AG09319 (cell line): ENCODE measurements at places on chromosomes 16 and 17.

GRCh38 chr17:76371656-76372628, 12.5 kb upstream of the SPHK1 start:
- DNase-seq, result peak; percentile 74

DNA sequence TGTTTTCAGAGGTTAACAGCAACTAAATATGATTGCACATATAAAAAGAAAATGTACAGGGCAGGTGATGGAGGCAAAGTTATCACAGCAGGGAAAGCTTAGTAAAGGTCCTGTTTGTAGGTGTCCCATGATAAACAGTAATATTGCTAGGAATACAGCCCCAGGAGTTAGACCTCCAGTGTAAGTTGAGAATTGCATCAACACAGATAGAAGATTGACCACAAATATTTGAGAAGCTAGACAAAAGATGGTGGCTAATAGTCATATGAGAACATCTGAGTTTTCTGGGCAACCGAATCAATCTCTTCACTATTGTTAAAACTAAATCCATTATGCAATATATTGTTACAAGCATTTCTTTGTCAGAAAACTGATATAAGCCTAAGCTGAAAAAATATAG, 152.6 kb downstream of the CDH11 start:
- DNase-seq, result no peak

DNA sequence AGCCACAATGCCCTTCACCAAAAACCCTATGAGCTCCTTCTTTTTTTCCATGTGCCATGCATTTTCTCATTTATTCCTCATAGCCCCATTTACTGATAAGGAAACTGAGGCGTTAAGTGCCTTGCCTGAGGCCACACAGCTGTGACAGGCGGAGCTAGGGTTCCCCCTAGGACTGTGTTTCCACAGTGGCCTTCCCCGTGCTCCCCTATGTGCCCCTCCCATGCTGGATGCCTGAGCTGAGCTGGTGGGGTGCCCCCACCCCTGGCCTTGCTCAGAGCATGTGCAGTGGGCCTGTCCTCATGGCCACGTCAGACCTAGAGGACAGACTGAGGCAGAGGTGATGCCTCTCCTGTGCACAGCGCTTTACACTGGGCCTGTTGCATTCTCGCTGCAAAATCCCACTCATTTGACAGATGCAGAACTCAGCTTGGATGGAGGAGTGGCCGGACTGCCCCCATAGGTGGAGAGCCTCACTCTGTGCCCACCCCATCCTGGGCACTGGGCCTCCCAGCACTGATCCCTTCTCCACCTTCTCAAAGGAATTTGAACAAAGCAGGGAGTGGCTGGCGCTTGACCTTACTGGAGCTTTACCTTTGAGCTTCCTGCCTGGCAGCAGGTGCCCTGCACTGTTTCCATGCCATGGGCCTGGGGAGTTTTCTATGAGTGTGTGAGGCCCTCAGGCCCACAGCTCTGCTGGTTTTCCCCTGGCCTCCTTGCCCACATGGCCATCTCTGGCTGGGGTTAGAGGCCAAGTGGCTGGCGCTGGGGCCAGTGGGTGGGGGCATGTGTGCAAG, 2.6 kb downstream of the MAP2K3 start:
- no peak for DNase-seq

DNA sequence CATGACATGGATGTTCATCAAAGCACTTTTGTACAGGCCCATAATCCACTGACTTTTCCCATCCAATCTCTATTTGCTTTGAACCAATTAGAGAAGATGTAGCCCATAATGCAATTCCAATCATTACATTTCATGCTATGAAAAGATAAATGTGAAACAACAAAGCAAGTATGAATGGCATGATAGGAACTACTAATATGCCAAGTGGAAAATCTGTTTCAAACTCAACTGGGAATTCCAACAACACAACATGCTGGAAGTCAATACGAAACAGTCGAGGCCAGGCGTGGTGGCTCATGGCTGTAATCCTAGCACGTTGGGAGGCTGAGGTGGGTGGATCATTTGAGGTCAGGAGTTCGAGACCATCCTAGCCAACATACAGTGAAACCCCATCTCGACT, 39.6 kb upstream of the TMEM97 start:
- DNase-seq, result no peak

GRCh38 chr17:65190467-65191097, 53.4 kb downstream of the RGS9 start:
- no peak for DNase-seq

DNA sequence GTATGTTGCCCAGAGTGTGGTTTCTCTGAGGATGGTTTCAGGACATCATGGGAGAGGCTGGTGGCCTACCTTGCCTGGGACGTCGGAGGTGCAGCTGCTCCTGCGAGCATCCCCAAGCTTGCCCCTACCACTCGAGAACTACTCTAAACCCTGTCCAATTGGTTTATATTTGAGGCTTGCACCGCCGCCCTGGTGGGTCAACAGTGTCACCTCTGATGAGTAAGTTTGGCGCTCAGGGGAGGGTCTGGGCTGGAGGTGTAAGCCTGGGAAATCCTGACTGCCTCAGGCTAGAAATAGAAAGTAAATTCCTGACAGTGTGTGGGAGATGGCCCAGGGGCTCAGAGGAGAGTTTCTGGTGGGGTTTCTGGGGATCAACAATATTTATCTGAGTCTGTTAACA, 48.2 kb downstream of the CCDC42 start:
- no peak for DNase-seq

GRCh38 chr16:28264656-28265055, 27.7 kb upstream of the SBK1 start:
- no peak for DNase-seq

- DNase-seq, result no peak
These were observed 28.0 kb upstream of the LITAF start for GRCh38 chr16:11614587-11615175.

DNA sequence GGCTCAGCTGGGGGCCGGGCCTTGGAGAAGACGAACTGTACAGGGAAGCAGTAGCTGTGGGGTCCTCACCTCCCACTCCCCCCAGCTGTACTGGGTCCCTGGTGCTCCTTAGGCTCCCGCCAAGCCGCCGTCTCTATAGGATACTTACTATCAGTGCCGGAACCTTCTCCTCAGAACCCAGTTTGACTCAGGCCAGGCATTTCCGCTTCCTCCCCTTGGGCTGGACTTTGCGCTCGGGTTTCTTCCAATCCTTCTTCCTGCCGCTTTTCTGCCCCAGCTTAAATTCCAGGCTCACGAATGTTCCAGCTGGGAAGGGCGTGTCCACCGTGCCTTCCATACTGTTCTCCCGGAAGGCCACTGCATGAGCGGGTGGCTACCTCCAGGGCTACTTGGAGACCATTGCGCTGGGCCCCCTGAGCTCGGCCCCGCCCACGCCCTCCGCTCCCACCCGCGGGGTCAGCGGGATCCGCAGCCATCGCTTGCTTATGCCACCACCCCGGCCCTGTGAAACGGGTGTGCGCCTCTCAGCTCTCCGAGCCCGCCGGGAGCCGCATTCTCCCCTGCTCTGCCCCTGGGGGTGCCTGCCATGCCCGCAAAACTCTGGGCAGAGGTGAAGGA, 1795.9 kb downstream of the TP53TG3F start:
- no peak for DNase-seq

DNA sequence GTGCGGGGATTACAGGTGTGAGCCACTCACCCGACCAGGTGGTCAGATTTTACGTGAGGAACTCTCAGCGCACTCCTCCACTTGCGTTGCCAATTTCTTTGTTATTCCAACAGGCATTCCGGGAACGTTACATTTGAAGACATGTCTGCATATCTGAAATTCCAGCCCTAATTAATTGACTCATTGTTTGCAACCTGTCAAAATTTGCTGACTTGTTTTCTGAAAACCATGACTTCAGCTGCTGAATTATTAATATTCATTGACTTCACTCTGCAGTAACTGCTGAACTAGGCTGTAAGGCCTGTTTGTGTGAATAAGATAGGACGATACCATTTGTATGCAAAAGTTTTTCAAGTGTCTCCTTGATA, 16.6 kb downstream of the G6PC1 start:
- no peak for DNase-seq

GRCh38 chr16:85554889-85555718, 58.0 kb upstream of the GSE1 start:
- no peak for DNase-seq

DNA sequence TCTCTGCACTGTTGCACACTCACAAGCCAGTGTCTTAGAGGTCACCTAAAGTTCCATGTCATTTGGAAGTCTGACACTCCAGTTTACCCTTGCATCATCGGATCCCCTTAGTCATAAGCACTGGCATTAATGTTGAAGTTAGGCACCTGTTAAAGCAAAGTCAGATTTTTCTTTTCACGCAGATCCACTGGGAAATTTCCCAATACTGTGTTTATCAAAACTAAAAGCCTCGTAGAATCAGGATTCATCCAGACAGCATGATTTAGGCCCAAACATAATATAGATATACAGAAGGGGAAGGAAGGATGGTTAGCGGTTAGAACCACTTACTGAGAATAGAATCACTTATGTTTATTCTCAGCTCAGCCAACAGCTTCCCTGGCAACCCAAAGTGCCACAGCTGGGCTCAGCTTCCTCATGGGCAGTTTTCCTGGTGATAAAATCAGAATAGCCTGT, 30.1 kb upstream of the HAPSTR1 start:
- no peak for DNase-seq

DNA sequence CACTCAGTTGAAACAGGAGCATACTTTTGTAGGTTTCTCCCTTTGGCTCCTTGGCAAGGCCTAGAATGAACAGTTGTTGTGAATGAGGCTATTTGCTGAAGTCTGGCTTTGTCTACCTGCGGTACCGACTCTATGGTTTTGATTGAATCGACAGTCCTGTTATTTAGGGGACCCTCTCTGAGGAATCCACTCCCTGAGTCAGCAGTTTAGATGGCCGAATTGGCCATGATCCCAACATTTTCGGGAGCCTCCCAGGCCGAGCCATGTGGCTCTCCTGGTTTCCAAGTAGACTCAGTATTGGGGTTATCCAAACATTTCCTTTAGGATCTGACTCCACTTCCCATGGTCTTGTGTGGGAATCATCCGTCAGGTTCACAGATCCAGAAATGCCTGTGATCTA, 394.8 kb upstream of the MAF start:
- DNase-seq, result no peak

GRCh38 chr16:25258861-25259179, 1.2 kb upstream of the ZKSCAN2 start:
- DNase-seq, result no peak

GRCh38 chr16:23160082-23160481, 10.8 kb upstream of the USP31 start:
- no peak for DNase-seq

DNA sequence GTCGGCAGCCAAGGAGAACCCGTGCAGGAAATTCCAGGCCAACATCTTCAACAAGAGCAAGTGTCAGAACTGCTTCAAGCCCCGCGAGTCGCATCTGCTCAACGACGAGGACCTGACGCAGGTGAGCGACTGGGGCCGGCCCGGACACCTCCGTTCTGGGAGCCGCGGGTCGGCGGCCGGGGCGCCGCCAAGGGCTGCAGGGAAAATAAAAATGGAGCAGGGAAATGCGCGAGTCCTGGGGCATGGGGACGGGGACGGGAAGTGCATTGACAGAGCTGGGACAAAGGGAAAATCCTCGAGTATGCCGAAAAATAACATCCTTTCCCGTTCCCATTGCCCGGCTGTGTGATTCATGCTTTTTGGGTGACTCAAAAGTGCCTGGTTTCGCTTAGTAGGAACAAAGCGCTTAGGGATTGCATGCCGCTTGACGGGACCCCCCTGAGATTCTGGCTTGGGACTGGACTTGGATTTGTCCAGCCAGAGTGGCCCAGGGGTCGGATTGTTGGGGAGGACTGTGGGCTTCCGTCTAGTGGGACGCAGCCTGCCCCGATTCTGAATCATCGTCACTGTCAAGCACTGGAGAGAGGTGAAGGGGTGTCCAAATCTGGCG, 699 bp downstream of the MPRIP start:
- DNase-seq, result no peak

GRCh38 chr16:5042574-5043171, 8.9 kb upstream of the NAGPA start:
- no peak for DNase-seq

- no peak for DNase-seq
These were observed at the start of gene VAT1L for GRCh38 chr16:77788181-77789084. Gene VAT1L, plus strand, starts transcription at chr16:77788564. Its CDS starts 119 bp downstream, at chr16:77788683.

DNA sequence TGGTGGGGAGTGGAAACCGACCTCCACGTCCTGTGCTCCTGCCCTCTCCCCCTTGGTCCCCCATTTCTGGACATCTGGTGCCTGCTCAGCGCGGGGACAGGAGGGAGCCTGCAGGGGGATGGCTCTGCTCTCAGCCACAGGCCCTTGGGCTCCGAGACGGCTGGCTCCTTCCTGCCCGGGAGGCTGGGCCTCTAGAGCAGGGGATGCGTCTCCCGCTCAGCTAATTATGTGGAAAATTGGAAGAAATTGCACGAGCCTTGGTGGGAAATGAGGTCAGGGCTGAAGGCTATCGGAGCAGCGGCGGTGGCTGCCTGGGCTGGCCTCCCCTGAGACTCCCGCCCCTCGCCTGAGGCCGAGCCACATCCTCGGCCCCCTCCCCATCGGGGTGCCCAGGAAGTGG, 154.6 kb upstream of the CIBAR2 start:
- no peak for DNase-seq

DNA sequence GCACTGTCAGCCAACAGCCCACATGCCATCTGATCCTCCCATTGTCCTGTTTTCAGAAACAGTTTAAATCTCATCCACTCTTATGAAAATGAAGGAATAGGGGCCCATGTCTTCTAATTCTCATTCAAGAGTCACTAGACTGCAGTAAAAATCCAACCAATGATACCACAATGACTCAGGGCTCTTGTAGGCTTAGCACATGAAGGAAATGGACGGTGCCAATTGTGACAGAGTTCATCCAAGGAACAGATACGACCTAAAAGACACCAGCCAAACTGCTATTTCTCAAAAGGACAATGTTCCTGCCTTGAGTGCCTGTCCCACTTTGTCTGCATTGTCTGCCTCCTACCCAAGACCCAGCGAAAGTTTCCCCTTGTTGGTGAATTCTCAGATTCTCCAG, 204.8 kb upstream of the COX10 start:
- peak; percentile 4 for DNase-seq

DNA sequence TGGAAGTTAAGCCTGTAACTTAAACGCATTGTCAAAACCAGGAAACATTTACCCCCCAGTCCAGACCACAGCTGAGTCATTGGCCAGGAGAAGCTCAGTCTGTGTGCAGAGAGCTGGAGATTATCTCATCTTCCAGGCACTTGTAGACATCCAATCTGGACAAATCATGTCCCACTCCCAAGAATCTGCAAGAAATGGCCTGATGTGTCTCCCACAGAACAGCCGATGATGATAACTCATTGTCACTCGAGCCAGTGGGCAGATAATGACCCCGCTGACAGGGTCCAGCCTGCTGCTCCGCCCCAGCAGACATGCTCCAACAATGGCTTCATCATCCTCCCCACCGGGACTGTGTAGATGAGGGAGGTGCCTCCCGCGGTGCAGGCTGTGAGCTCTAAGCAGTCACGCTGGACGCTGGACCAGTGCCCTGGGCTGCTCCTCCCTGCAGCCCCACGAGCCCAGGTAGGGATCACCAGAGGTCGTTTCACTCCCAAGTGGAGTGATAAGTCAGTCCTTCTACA, 322.5 kb downstream of the C16orf95 start:
- DNase-seq, result peak; percentile 38

- no peak for DNase-seq
These were observed 11.0 kb downstream of the KDM8 start for GRCh38 chr16:27214084-27214961.

GRCh38 chr16:12801511-12802042, 2.1 kb downstream of the CPPED1 start:
- DNase-seq, result peak; percentile 80

GRCh38 chr17:36613155-36613554, 11.8 kb downstream of the MRM1 start:
- DNase-seq, result no peak

GRCh38 chr16:26987597-26988010, 79.1 kb upstream of the C16orf82 start:
- DNase-seq, result peak; percentile 48
